ENCODE measurements at places on chromosomes 5 and 9.

DNA sequence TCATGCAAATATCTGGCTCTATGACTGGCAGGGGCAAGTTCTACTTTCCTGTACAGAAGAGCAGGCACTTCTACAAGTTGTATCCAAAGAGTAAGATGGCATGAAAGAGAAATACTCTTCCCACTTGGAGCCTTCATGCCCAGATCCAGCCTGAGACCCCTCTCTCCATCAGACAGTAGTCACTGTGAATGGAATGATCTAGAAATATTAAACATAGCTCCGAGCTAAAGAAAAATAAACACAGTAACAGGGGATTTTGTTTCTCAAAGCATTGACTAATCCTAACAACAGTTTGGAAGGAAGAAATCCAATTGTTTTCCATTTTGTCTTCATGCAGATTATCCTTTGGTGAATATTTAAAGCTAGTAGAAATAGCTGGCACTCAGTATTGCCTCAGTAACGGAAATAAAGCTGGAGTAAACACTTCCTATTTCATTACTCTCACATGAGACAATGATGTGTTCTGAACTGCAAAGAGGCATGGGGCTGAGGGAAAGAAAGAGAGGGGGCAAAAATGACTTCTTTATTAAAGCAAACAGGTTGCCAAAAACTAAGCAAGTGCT lies 100.0 kb downstream of the SEMA5A start:
- DNase-seq: no peak

DNA sequence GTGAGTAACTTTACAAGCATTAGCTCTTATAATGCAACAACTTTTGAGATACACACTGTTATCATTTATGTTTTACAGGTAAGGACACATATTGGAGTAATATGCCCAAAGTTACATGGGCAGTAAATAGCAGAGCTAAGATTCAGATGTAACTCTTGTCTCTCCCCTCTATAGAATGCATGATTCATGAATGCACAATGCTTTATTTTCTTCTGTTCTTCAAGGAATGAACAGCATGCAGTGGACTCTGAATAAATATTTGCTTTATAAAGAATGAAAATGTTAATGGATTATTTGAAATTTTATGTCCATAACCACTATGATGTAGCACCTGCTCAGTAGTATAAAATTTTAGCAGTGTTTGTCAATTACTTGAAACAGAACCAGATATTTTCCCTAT lies 629.5 kb downstream of the KCTD16 start:
- no peak for DNase-seq

GRCh38 chr5:1380910-1381309 lies 36.0 kb upstream of the CLPTM1L start:
- no peak for DNase-seq

GRCh38 chr5:60810438-60811085 lies 33.5 kb downstream of the ELOVL7 start:
- DNase-seq: no peak

DNA sequence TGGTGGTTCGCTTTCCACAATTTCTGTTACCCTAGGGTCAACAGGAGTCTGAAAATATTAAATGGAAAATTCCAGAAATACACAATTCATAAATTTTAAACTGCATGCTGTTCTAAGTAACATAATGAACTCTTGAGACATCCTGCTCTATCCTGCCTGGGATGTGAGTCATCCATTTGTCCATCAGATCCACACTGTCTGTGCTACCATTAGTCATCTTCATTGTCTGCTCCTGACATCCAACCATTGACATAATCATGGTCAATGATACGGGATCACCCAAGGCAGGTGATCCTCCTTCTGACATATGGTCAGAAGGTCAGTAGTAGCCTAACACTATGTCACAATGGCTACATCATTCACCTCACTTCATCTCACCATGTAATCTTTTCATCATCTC lies 276.7 kb upstream of the KIF2A start:
- no peak for DNase-seq

DNA sequence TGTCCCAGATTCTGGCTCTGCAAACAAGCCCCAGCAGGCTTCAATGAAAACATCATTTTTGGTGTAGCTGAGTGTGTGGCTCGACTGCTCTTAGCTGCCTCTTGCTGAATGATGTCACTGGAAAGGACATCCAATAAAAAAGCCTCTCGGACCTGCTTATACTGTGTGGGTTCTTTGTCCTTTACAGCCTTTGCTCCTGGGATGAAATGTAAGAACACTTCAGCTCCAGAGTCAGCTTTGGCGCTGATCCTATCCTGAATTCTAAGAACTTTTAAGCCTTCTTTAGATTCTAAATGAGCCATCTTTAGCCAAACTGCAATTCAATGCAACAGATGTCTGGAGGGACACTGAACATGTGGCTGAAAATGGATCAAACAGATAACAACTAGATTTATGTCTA lies 404.6 kb upstream of the C9orf72 start:
- DNase-seq: no peak

DNA sequence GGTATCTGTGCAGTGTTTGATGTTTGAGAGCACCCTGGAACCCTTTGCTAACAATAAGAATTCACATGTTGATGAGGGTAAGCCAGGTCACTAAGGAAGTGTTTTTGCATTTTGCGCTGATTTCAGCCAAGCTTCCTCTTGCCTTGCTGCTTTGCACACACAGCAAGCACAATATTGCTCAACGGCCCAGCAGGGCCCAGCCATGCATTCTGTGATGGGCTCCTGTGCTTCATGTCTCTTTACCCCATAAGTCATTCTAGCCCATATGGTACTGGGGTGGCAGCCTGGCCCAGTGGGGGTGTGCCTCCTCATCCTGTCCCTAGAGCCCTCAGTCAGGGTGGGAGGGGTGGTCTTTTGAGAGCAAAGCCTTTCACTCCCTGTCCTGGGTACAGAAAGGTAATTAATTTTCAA lies 481.3 kb downstream of the GADD45G start:
- DNase-seq: no peak

GRCh38 chr5:90546216-90546837 lies 12.3 kb upstream of the ADGRV1 start:
- no peak for DNase-seq

GRCh38 chr5:153623124-153623523 lies 132.7 kb downstream of the GRIA1 start:
- DNase-seq: no peak

DNA sequence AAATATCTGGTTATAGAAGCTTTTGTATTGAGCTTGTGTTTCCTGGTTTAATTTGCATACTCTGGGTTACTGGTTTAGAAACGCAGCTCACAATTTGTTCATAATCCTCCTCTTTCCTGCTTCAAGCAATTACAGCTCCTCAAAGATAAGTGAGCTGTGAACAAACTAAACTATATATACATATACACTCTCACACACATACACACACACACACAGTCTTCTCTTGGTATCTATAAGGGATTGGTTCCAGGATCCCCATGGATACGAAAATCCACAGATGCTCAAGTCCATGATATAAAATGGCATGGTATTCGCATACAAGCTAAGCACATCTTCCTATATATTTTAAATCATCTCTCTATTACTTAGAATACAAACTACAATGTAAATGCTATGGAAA lies 510.9 kb upstream of the CDH18 start:
- no peak for DNase-seq

- no peak for DNase-seq
These were observed 30.3 kb upstream of the TIFAB start for GRCh38 chr5:135482381-135482933.

- DNase-seq: no peak
These were observed 118.5 kb downstream of the GNAQ start for GRCh38 chr9:77912895-77913693.

DNA sequence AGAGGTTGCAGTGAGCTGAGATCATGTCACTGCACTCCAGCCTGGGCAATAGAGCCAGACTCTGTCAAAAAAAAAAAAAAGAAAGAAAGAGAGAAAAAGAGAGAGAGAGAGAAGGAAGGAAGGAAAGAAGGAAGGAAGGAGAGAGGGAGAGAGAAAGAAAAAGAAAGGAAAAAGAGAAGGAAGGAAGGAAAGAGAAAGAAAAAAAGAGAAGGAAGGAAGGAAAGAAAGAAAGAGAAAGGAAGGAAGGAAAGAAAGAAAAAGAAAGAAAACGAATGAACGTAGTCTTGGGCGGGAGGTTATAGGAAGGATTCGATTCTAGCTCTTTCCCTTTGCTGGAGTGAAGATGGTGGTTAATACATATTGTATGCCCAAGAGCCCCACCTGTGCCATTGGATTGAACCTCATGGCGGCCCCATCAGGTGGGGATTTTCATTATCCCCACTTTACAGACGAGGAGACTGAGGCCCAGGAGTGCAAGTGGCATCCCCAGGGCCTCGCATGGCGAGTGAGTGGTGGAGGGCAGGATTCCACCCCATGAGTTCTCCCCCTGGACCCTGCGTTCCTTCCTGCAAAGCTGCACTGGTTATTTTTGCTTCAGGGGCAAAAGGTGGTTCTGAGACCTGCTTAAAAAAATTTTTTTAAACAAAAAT lies 80.9 kb upstream of the ASS1 start:
- no peak for DNase-seq

DNA sequence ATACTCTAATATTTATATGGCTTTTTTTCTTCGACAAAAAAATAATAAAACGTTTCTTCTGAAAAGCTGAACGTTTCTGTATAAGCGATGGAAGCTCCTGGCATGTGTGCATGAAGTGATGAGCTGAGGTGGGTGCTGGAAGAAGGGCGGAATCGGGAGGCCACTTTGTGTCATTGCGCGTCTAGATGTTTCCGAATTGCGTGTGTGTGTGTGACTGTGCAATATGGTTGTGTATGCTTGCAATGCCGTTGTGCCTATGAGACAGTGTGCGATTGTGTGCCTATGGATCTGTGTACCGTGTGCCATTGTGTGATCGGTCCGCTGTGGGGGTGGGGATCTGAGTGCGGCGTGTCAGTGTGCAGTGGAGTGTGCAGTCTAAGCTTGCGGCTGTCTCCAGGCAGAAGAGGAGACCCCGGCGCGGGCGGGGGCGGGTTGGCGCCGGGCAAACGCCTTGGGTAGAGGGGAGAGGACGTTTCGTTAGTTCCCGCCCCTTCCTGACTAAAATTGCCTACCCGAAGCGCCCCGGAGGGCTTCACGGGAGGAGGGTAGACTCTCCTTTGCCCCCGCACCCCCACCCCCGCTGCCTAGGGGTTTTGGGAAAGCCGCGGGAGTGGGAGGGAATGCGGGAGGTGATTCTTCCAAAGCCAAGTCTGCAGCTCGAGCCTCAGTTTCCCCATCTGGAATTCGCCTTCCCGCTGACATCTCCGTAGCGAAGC lies 24.2 kb downstream of the PCDHGC5 start:
- DNase-seq: peak; percentile 70

- peak; percentile 0 for DNase-seq
These were observed 917.0 kb downstream of the CDH9 start for GRCh38 chr5:26121338-26121737.

DNA sequence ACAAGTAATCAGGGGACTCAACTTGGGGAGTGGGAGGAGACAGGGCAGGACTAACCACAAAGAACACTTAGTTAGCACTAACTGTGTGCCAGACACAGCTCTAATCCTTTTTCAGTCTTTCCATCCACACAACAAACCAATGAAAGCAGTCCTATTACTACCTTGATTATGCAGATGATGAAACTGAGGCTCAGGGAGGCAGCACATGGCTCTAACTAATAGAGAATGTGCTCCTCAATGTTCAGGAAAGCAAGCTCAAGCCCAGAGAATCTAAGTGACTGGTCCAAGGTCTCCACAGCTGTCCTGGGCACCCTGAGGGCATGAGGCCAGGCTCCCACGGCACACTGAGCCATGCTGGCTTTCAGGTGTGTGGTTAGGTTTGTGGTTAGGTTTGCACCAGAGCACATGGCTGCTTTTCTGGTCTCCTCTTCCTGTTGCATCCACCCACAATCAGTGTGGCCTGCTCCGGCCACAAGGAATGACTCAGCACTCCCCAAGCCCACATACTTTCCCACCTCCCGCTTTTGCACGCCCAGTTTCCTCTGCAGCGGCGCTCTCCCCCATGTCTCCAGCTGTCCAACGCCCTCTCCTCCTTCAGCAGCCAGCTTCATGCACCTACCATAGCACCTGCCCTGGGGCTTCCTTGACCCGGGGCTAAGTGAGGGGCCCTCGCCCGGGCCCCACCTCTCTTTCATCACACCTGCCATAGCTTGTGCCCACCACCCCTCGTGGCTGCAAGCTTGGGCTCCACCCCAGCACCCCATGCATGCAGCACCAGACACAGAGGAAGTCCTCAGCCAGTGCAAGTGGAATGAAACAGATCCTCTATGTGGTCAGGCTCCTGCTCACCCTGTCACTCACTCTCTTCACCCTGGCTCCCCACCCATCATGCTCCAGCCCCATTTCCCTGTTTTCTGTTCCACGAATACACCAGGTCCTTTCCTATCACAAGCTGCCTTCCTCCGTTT lies 133.1 kb downstream of the GABBR2 start:
- DNase-seq: no peak

GRCh38 chr9:133779081-133779480 lies 40.9 kb upstream of the SARDH start:
- DNase-seq: no peak

DNA sequence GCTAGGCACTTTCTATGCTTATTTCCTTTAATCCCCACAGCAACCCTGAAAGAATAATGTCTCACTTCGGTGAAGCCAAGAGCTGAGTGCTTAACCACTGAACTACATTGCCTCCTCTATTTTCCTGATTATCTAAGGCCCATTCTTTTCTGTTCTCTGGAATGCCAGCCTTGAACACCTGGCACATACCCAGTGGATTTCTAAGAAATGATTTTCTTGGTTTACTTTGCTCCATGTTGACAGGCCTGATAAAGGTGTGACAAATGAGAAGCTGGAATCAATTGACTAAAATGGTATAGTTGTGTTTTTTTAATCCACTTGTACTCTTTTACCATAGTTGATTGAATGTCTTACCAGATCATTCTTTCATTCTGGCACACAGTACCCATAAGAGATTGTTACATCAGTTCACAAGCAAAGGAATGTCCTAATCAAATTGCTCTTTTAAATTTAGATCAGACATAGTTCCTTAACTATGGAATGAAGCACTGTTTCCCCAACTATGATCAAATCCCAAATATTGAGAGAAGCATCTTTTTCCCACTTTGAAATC lies 9.0 kb upstream of the ENC1 start:
- no peak for DNase-seq

DNA sequence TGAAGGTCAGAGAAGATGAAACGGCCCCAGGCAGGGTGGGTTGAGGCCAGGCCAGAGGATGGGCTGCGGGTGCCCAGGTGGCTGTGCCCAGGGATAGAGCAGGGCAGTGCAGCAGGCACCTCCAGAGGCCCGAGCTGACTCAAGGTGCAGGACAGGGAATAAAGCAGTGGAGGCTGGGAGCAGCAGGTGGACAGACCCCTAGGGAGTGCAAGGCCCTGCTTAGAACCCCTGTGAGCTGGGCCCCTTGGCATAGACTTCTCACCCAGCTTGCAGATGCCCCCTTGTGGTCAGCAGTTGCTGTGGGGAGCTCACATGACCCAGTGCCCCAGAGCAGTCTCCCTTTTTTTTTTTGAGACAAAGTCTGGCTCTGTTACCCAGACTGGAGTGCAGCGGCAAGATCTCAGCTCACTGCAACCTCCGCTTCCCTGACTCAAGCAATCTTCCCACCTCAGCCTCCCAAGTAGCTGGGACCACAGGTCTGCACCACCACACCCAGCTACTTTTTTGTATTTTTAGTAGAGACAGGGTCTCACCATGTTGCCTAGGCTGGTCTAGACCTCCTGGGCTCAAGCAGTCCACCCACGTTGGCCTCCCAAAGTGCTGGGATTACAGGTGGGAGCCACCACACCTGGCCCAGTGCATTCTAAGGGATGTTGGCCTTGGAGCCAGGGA lies 118.8 kb downstream of the WNK2 start:
- peak; percentile 23 for DNase-seq

All from neuronal stem cell (in vitro differentiated cells).